Adipocyte (in vitro differentiated cells): ENCODE measurements at places on chromosomes 6 and 20.

GRCh38 chr20:48026981-48027592, 241.8 kb upstream of the SULF2 start:
- DNase-seq = no peak

DNA sequence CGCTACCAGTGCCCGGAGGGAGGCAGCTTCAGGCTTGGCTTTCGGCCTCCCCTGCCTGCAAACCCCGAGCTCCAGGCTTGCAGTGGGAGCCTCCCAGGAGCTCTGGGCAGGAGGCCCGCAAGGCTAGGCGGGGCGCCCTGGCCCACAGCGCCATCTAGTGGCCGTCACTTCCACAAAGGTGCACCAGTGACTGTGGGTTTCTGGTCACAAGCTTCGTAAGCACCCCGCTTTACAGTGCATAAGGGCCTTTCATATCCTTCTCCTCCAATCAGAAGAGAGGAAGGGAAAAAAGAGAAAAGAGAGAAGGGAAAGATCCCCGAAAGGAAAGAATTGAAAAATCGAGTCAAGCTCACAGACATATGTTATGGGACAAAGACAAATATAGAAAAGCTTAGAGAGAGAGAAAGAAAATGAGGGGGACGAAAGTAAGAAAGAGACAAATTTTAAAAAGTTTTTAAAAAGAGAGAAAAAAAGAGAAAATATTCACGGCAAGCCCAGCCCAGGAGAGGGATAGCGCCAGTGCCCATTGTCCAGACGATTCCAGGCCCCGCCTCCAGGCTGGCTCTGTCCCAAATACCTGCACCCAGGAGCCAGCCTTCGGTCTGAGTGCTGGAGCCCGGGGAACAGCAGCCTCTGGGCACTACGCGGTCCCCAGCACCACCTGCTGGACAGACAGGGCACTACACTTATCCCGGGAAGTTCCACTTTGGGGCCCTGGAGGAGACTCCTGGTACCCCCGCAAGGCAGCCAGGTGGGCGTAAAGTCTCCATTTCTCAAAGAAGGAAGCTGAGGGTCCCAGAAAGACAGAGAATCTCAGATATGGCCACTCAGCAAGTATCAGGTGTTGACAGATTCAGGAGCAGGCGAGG, 207.1 kb downstream of the PREX1 start:
- DNase-seq = peak; percentile 87

- no peak for DNase-seq
These were observed 831.0 kb downstream of the TFAP2A start for GRCh38 chr6:9583753-9584352.

GRCh38 chr20:37914672-37915433, 11.9 kb downstream of the VSTM2L start:
- DNase-seq = peak; percentile 13

GRCh38 chr6:45911691-45912090, 104.0 kb downstream of the CLIC5 start:
- DNase-seq = no peak

GRCh38 chr6:318243-318890, 26.1 kb downstream of the DUSP22 start:
- DNase-seq = no peak

GRCh38 chr6:144311361-144311760, 26.2 kb downstream of the UTRN start:
- no peak for DNase-seq

DNA sequence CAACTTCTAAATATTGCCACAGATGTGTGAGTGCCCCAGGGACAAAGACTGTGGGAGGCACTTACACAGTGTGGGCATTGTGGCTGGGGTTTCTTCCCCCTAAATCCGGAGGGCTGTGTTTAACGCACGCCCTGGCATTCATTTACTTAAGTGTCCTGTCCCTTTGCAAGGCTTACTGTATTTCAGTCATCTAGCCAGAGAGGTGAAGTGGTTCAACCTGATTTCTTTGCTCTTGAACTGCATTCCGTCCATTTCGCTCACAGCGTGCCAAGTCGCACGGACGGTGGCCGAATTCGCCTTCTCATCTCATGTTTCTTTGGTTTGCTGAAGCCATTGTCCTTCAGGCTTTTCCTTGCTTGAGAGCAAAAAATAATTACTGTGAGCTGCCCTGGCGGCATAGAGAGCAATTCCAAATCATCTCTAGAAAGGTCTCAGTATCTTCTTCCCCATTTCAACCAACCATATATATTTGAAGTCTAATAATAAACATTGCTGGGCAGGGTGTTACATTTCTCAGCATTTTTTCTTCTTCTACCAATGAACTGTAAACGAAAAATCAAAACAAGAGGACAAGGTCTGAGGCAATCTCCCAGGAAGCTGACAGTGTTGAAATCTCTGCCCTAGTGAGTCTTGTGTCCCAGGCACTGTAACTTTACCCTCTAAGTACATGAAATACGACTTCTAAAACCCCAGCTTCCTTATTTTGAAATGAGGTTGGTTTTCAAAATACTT, 16.9 kb downstream of the SYTL3 start:
- peak; percentile 85 for DNase-seq

GRCh38 chr6:138128096-138128495, 20.9 kb upstream of the PERP start:
- DNase-seq = no peak

- peak; percentile 44 for DNase-seq
These were observed 34.7 kb downstream of the KIF25 start for GRCh38 chr6:168032005-168032760.

- no peak for DNase-seq
These were observed 55.9 kb upstream of the LOC128125822 start for GRCh38 chr6:63516186-63516944.

GRCh38 chr20:12728782-12729181, 280.0 kb upstream of the SPTLC3 start:
- DNase-seq = no peak

DNA sequence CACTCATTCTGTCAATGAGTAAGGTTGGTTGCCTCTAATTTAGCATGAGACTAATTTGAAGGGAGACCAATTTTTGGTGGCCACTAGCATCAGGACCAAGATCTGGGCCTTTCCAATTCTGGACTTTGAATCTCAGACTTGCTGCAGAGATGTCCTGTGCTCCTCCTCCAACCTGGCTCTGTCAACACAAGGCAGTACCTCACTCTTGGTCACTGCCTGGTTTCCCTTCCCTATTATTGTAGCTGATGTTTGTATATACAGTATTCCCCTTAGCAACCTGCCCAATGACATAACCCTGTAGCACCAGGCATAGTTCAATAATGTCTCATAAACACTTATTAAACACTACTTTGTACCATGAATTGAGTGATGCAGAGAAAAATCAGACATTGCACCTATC, 50.4 kb downstream of the UNC5CL start:
- DNase-seq = no peak

DNA sequence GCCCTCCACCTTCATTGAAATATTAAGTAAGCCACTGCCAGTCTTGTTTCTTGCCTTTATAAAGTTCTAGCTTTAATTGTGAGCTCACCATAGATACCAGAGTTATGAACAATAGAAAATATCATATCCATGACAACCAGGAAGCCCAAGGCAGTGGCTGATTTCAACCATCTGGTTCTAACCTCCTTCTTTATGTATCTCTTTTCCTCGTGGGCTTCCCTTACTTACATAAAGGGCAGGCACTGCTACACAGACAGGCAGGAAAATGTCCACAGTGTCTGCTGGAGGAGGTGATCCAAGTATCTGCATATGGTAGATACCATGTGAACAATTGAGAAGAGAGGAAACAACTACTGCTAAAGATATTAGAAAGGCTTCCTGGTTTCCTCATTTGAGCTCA, 65.2 kb upstream of the PRND start:
- peak; percentile 47 for DNase-seq

DNA sequence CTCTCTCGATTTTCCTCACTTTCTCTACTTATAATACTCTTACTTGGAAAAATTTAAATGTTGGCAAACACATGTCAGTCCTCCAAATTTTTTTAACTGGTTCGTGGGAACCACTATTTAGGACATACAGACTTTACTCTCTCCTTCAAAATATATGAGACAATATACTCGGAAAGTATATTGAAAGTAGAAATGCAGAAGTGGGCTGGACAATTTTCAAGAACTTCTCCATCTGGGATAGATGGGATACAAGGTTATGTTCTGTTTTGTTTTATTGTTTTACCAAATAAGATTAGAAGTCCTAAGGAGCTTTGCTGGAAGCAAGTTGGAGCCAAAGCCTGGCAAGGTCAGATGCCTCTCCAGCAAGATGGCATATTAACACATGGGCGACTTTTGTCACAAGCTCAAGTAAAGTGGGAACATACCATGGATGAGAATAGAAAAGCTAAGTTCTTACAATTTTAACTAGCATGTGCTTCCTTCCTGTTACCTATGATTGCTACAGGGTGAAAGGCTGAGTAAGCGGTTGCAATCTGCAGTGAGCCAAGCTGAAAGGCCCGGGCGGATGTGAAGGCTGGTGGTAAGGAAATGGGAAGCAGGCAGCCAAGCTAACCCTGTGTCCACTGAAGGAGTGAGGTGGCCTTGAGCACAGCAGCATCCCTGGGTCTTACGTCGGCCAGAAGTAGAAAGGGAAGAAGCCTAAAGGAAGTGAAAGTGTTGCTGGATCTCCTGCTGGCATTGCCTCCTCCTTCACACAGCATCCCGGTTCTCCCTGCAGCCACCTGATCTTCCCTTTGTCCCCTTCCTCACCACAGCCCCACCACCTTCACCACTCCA, 7.1 kb downstream of the MAP3K5 start:
- DNase-seq = no peak

DNA sequence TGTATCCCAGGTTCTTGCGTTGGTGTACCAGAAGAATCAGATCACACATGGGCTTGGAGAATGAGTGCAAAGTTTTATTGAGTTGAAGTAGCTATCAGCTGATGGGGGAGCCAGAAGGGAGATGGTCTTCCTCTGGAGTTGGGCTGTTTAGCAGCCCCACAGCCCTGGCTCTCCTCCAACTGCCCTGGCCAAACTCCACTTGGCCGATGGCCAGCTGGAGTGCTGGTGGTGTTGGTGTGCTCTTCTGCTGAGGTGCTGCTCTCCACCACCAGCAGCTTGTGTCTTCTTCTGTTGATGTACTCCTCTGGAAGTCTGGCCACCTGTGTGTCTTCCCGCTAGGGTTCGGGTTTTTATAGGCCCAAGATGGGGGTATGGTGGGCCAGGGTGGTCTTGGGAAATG, 172.8 kb downstream of the TINAG start:
- no peak for DNase-seq

- peak; percentile 92 for DNase-seq
These were observed 49.4 kb downstream of the IYD start for GRCh38 chr6:150417899-150418826.

- no peak for DNase-seq
These were observed 34.0 kb upstream of the THBS2 start for GRCh38 chr6:169287675-169288074.

DNA sequence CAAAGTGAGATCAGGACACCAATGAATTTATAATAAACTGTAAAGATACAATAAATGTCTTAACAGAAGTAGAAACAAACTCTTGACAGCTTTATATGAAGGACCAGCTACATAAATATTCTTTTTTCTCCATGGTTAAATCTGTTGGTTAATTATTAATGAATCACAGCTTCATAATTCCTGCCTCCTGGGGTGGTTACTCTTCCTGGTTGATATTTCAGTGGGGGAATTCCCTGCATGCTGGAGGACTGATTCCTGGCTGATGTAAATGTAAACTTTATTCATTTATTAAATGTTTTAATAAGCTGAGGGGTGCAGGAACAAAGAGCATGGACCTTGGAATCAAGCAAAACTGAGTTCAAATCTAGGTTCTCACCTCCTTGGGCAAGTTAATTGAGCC, 16.2 kb upstream of the RCAN2 start:
- no peak for DNase-seq

GRCh38 chr6:109351231-109352130, 30.8 kb downstream of the CD164 start:
- DNase-seq = peak; percentile 55

GRCh38 chr6:105889902-105890301, 196.2 kb upstream of the PRDM1 start:
- no peak for DNase-seq
